ENCODE measurements at places on chromosomes 13 and 19.
A peak's percentile ranks its signal among the peaks of the same experiment; 100 is the strongest.

- no peak for DNase-seq
Measured at GRCh38 chr19:18469069-18469846, 31.3 kb upstream of the ISYNA1 start.

DNA sequence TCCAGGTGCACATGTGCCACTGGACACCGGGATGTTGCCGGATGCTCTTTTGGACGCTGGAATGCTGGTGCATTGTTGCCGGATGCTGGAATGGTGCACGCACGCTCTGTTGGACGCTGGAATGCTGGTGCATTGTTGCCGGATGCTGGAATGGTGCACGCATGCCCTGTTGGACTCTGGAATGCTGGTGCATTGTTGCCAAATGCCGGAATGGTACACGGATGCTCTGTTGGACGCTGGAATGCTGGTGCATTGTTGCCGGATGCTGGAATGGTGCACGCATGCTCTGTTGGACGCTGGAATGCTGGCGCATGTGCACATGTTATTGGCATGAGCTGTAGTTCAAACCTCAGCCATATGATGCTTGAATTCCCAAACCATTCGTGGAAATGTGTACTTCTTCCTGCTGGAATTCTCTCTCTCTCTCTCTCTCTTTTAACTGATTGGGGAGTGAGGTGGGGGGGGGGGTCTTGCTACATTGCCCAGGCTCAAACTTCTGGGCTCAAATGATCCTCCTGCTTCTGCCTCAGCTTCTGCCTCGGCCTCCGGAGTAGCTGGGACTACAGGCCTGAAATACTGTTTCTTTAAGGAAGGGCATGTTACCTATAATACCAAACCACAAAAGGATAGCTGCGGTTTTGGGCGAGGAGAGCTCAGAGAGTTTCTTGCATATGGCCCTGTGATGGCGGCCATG is 1.2 kb upstream of the MCF2L start:
- no peak for DNase-seq

DNA sequence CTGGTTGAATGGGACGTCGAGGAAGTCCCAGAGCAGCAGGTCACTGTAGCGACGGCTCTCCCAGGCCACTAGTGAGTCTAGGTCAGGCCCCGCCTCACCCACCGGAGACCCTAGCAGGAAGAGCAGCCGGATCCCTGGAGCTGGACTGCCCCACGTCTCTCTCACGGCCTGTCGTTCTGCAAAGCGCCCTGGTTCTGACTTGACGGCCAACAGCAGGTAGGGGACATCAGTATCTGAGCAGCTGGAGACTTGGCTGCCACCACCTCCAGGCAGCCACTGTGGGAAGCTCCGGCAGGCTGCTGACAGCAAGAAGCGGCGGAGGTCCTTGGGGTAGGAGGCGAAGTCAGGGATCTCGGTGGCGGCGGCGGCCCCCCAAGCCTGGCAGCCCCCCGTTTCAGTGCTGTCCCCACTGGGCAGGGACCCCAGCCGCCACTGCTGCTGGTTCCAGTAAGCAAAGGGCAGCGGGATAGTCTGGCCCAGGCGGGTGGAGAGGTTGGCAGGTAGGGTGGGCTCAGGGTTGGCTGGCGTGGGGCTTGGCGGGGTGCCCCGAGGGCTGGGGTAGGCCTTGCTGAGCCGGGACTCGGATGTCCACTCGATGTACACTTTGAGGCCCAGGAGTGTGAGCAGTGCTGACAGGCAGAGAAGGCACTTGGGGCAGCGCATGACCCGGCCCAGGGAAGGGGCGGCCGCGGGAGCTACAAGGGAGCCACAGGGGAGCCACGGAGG is 895 bp downstream of the B3GNT8 start:
- no peak for DNase-seq

GRCh38 chr13:52713894-52714293 is 25.7 kb downstream of the CNMD start:
- DNase-seq: no peak

GRCh38 chr13:98450026-98450425 is 126.9 kb downstream of the STK24 start:
- DNase-seq: no peak

GRCh38 chr19:16587833-16588823 is 15.9 kb upstream of the SLC35E1 start:
- DNase-seq: no peak

DNA sequence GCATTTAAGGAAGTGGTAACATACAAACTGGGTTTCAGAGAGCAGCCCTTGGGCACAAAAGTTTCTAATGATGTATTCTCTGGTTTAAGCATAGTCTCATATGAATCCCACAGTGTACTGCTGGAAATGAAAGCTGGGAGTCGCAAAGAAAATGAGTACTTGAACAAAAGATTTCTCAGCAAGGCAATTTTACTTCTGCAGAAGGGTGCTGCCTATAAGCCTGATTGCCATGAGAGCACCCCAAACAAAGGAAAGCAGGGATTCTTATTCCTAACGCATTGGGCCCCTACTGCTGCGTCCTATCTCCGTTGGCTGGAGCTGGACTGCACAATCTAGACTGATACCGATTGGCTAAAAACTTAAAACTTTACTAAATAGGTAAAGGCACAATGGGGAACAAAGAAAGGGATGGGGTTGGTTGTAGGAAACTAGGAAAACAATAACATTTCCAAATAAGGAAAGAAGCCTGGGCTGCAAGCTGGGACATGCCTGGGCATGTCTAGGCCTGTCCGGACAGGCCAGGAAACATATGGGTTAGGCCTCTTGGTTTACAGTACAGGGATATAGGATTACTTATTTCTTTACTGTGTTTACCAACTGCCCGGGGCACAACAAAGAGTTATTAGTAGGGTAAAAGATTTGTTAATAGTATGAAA is 27.4 kb upstream of the VN1R4 start:
- DNase-seq: no peak

DNA sequence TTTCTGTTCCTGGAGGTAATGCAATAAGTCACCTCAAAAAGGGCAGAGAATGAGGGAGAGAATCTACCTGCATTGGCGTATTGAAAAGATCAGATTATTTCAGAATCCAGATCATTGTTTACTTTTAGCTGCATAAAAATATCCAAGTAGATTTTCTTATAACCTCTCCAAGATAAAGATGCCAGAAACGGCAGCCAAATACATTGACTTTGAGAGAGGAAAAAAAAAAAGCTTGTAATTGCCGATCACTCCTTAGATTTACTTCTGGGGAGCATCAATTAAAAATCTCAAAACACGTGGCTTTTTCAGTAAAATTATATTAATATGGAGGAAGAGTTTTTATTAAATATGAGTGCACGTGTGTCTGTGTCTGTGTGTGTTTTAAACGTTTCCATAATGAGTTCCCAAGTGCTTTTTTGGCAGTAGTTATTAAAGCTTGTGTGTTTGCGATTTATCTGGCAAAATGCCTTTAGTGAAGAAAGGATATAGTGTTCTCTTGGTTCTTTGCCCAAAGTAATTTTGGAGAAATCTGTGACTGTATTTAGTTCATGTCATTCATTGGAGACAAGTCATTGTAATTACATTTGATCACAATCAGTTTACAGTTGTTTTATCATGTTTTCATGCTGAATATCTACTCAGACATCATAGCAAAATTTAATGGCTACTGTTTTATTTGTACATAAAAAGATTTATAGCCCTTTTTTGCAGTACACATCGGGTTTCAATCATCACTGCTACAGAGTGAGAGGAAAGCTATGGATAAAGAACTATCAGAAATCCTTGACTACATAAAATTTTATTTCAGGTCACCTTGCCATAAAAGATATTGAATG is 176.1 kb downstream of the TM9SF2 start:
- no peak for DNase-seq

- DNase-seq: no peak
Measured at GRCh38 chr19:12913011-12913561, 6.0 kb downstream of the SYCE2 start.

- DNase-seq: no peak
Measured at GRCh38 chr13:26378116-26378515, 124.2 kb downstream of the CDK8 start.

DNA sequence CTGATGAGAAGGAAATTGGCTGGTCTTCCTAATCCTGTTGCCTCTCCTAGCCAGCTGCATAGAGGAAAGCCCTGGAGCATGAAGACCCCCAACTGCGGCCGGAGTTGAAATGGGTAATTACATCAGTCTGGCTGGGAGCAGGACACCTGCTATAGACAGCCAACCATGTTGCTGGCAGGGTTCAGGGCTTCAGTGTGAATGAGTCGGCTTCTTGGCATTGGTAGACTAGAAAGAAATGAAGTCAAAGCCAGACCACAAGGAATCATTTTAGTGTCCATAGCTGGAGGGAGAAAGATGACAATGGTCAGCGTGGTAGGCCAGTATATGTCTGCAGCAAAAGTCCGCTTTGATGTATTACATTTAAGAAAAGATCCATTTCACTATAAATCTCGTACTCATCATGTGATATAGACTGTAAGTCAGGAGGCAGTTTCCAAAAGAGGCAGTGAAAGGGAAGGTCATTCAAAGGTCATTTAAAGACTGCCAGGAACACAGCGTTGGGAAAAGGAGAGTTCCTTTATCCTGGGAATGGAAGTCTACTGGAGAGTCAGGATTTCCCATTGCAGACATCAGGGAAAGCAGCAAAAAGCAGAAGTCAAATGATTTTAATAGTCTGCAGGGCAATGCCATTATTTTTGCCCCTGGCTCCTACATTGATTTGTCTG is 262.7 kb downstream of the DNAJC15 start:
- peak; percentile 29 for DNase-seq
